ENCODE measurements at places on chromosomes 11 and 22.

DNA sequence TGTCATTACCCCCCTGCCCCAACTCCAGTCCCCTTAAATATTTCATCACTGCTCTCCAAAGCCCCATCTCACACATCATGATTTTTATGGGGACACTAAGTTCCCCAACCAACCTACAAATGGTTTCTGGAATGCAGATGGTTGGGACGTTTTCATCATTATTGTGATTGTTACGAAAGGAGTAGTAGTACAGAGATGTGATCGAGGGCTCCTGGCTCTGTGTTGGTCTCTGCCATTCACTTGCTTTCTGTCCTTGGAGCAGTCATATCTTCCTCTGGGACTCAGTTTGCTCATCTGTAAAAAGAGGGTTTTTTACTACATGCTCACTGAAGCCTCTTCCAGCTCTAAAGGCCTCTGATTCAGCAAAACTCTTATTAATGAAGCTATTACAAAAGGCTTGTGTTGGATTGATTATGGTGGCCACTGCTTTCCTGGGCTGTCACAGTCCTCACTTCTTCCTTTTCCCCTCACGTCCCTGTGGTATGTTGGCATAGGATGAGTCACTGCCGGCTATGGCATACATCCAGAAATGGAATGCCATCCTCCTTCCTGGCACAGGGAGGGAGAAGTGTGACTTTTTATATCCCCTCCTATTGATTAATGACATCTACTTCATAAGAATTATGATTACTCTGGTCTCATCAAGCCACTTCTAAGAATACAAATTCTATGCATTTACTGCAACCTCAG, 593.7 kb downstream of the METTL15 start:
- peak; percentile 16 for DNase-seq

GRCh38 chr11:60211206-60211605, 28.3 kb upstream of the MS4A6A start:
- DNase-seq, result no peak

DNA sequence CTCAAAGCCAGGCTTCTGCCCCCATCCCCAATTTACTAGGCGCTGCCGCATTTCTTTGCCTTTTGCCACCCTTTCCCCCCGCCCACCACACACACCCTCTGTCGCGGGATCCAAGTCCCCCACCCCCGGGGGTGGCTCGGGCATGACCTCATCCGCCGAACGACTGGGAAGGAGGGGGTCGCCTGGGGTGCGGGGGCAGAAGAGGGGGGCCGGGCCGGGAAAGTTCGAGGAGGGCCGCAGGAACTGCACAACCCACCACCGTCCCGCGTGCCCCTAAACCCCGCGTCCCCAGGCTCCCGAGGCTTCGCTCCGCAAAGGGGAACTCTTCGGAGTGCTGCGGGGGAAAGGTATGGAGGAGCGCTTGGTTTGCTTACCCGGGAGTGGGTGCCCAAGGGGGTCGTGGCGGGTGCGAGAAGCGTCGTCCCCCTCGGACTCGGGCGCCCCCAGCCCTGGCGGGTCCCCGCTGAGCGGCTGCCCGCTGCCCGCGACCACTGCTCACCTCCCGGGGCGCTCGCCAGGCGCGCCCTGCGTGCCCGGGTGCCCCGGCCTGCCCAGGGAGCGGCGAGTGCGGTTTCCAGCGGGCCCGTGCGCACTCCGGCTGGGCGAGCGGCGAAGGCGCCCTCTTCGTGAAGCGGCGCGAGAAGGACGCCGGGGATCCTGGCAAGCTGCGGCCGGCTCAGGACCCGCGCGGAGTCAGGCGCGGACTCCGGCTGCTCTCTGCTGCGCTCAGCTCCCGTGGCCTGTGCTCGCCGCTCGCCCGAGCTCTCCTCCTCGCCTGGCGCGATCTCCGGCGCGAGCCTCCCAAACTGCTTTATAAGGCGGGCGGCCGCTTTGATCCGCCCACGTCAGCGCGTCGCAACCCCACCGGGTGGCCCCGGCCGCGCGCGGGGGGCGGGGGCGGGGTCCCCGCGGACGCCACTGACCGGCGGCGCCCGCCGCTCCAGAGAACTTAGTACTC, 4.0 kb upstream of the WNT11 start:
- peak; percentile 87 for DNase-seq

DNA sequence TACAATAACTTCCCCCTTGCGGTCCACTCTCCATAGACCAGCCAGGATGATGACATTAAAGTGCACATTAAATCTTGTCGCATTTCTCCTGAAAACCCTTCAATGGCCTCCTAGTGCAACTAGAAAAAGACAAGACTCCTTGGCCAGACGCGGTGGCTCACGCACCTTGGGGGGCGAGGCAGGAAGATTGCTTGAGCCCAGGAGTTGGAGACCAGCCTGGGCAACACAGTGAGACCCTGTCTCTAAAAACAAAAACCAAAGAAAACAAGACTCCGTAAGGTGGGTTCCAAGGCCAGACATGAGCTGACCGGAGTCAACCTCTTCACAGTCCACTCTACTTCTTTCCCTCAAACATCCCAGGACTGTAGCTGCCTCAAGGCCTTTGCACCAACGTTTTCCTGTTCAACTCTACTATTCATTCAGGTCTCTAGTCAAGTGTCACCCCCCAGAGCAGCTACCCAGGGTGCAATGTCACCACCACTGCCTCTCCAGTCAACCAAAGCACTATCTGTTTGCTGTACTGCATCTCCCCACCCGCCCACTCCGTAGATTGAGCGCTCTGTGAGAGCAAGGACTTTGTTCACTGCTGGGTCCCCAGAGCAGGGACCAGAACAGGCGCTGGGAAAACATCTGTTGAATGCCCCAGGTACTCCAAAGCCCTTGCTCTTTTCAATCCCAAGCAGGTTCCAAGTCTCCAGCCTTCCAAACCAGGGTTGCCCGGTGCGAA, 739 bp downstream of the ZMAT5 start:
- peak; percentile 36 for DNase-seq

DNA sequence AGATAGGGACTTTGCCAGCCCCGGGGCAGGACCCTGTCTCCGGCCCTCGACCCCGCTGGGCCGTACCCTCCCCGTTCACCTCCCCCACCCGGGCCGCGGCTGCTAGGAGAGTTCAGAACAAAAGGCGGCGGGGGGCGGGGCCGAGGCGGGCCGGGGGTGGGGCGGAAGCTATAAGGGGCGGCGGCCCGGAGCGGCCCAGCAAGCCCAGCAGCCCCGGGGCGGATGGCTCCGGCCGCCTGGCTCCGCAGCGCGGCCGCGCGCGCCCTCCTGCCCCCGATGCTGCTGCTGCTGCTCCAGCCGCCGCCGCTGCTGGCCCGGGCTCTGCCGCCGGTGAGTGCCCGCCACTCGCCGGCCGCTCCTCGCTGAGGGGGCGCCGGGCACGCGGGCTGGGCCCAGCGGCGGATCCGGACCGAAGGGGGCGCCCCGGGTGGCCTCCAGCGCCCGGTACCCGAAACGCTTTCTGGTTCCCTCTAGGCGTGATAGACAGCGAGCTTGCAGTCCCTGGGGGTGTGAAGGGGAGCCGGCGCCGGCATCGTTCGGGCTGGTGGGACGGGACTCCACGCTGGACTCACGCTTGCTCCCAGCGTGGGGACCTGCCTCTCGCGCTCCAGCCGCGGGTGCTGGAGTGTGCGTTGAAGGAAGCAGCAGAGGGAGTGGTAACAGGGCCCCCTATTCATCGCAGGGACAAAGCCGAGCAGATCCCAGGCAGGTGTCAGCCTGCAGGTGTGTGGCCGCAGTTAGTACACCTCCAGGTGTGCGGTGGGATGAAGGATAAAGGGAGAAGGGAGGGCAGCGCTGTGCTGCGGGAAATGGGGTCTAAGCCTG, at the start of gene MMP11:
MMP11 (plus strand) TSS at position 201 of the 825 bp plus-strand sequence; CDS start at position 223, 22 bp downstream.
- DNase-seq, result peak; percentile 70

DNA sequence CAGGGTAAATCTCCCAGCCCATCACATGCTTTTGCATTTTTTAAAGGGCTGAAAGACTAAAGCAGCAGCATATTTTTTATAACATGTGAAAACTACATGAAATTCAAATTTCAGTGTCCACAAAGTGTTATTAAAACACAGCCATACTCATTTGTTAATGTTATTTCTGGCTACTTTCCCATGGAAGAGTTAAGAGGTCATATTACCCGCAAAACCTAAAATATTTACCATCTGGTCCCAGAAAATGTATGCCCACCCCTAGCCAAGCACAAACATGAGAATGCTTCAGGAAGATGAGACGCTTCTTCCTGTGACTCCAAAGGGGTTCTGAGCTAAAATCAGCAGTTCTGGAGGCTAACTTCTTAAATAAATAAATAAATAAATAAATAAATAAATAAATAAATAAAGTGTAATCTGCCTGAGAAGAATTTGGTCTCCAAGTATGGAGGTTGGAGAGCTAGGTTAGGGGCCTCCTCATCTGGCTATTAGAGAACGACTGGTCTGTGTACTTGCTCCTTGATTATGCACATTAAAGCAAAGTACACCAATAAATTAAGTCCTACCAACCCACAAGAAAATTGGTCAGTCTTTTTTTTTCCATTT, 9.7 kb downstream of the IMMP1L start:
- no peak for DNase-seq

DNA sequence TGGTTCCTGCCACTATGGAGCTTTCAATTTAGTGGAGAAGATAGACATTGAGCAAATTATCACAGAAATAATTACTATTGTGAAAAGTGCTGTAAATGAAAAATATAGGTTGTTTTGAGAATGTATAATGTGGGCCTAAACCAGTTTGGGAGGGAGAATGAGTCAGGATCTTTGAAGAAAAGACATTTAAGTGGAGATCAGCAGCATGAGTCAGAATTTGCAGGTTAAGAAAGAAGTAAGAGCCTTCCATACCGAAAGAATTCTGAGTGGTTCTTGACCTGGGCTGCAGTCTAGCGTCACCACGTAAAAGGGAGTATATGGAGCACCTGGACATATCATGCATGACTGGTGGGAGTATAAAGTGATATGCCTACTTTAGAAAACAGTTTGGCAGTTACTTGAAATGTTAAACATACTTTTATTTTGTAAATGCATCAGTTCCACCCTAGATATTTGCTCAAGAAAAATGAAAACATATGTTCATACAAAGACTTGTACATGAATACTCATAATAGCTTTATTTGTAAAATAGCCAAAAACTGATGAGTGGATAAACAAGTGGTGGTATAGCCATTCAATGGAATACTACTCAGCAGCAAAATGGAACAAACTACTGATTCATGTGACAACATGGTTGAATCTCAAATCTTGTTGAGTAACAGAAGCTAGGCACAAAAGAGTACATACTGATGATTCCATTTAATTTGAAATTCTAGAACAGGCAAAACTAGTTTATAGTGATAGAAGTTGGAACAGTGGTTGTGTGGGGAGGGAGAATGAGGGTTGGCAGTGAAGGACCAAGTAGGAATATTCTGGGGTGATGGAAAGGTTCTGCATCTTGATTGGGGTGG, 99.2 kb downstream of the STIM1 start:
- DNase-seq, result peak; percentile 51
